ENCODE measurements at places on chromosomes 7 and 10.

DNA sequence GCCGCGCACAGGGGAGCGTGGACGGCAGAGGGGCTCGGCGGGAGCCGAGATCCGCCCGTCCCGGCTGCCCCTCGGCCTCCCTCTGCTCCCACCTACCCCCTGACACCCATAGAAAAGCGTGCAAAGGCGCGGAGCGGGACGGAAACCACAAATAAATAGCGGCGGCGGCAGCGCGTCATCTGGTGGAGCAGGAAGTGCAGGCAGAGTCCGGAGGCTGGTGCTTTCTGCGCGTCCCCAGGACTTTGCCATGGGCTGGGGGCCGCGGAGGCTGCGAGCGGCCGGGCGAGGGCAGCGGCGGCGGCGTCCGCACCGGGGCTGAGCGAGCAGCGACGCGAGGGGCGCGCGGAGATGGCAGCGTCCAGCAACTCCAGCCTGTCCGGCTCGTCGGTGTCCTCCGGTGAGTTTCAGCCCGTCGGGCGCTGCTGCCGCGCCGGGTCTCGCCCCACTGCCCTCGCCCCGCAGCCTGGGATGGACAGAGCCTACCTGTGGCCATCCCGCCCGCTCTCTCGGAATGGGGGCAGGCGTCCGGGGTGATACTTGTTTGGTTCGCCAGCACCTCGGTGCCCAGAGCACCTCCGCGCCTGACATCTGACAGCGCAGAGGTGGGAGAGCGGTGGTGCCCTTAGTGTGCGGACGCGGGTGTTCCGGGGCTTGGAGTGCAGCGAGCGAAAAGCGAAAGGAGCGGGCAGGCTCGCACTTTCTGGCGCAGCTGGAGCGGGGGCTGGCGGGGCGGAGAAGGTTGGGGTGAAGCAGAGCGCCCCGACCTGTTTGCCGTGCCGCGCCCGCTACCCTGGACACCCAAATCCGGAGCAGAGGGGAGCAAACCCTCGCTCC lies at the start of gene CHN2:
CHN2 (plus strand) TSS at position 182 of the 834 bp plus-strand sequence.
- peak; percentile 76 for DNase-seq

GRCh38 chr7:149009527-149009926 lies 18.8 kb downstream of the PDIA4 start:
- DNase-seq, result no peak

- DNase-seq, result peak; percentile 43
Observed at GRCh38 chr7:118352867-118353453, 128.5 kb downstream of the ANKRD7 start.

DNA sequence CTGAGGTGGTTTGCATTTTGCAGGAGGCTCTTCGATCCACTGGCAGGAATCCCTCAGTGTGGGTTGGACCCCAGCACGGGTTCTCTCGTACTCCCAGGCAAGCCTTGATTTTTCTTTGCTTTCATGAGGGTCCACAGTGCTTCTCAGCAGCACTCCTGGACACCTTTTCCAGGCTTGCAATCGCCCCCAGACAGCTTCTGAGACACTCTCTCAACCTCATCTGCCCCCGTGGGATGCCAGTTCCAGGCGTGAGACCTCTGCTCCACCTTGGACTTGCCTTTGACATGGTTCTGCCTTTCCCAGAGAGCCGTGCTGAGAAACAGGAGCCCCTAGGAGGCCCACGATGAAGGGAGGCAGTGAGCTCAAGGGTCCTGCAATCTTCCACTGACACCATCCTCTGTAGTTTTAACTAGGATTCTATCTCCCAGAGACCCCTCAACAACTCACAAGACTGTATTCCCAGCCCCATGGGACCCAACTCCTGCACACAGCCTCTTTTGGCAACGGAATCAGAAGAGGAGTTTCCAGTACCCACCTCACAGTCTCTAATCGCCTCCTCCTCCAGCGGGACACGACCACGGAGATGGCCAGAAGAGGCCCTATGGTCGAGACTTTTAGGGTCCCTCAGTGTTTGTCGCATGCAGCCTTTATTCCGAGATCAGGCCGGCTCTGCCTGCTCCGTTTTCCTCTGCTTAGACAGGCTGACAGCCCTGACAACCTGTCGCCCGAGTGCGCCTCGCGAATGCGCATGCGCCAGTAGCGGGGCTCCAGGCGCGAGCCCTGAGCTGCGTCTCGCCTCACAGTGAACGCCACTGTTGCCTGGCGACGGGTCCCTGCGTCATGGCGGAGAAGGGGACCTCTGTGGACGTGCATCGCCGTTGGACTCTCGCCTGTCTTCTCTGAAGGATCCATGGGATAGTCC lies 26.0 kb upstream of the ZNF273 start:
- peak; percentile 77 for DNase-seq

- DNase-seq, result no peak
Observed at GRCh38 chr10:97442277-97442676, 3.5 kb downstream of the EXOSC1 start.

DNA sequence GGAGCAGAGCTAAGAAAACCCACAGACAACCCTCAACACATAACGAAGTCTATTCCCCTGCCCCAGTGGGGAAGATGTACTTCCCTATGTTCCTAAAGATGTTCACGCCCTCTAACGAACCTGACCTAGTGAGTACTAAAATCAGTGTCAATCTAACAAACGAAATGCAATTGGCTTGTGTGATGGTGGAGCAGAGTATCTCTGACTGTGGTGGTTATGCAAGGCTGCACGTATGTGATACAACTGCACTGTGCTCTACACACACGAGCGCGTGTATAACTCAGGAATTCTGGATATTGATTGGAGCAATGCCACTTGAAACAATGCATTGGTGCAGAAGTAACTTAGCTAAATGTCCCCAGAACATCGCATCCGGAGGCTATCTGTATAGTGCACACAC lies 1.3 kb downstream of the ANKRD16 start:
- no peak for DNase-seq

- no peak for DNase-seq
Observed at GRCh38 chr7:3951316-3952055, 650.4 kb downstream of the SDK1 start.

DNA sequence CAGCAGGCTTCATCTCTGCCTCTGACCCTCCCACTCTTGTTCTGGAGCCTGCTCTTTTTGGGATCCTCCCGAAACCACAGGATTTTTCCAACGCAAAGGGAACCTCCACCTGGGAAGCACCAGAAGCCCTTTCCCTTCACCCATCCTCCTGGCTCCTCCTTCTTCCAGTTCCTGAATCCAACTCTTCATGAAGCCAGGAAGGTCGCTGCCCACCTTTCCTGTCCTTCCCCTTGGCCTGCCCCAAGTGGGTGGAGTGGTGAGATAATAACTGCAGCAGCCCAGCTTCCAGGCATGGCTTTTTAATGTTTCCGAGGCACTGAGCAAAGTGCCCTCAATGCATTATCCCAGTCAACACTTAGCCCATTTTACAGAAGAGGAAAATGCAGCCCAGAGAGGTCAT lies 70.8 kb upstream of the EEPD1 start:
- no peak for DNase-seq

GRCh38 chr10:104435822-104436221 lies 82.2 kb downstream of the CFAP58 start:
- no peak for DNase-seq

GRCh38 chr10:98340940-98341310 lies 72.9 kb upstream of the LOXL4 start:
- DNase-seq, result no peak

DNA sequence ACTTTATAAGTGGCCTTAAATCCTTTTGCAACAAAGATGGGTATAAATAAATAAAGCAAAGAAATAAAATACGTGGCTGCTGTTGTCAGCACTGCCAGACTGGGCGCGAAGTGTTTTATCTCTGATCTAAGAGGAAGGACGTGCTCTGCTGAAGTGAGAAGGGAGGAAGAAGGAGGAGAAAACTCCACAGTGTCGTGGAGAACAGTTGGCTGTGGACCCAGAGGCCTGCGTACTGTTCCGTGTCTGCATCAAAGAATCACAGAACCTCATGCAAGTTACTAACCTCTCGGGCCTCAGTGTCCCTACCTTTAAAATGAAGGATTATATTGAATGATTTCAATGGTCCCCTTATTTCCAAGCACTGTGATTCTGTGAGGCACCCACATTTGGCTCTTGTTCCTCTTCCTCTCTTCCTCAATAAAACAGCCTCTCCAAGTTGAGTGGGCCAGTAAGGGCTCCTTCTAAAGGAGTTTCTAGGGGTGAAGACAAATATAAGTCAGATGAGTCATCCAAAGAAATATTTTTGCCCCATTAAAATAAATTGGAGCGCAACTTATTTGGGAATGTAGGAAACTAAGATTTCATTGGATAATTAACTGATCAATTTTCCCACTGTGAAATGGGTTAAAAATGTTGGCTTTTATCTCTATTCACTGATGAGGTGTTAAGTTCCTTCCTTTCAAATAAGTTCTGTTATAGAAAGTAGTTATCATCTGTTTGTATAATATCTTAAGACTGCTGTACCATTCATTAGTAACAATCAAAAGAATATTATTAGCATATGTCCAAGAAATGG lies 126.9 kb upstream of the EFCAB10 start:
- DNase-seq, result no peak

DNA sequence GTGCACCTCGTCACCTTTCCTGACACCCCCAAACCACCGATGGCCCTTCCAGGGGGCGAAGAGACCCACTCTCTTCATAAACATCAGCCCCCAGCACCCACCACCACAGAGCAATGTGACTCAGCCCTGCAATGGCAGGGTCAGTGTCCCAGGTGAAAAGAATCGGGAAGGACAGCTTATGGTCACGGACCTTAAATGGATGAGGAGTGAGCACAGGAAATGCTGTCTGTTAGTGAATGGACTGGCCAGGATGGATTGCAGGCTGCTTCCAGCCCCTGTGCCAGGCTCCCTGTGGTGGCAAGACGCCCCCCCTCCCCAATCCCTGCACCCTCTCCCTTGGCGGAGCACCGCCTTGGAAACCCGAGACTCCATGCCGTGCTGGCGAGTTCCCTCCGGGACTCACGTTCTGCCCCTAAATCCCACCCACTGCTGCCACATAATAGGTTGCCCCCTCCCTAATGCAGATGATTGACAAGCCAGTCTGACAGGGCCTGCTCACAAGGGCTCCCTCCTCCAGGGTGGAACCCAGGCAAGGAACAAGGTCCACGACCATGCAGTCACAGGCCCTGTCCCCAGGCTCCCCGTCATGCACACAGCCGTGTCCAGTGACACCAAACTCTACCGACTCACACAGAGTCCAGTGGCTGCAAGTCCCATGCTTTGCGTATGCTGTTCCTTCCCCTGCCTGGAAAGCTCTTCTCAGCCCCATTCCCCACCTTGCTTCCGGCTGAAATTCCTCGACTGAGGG lies 7.3 kb downstream of the ASB13 start:
- no peak for DNase-seq

DNA sequence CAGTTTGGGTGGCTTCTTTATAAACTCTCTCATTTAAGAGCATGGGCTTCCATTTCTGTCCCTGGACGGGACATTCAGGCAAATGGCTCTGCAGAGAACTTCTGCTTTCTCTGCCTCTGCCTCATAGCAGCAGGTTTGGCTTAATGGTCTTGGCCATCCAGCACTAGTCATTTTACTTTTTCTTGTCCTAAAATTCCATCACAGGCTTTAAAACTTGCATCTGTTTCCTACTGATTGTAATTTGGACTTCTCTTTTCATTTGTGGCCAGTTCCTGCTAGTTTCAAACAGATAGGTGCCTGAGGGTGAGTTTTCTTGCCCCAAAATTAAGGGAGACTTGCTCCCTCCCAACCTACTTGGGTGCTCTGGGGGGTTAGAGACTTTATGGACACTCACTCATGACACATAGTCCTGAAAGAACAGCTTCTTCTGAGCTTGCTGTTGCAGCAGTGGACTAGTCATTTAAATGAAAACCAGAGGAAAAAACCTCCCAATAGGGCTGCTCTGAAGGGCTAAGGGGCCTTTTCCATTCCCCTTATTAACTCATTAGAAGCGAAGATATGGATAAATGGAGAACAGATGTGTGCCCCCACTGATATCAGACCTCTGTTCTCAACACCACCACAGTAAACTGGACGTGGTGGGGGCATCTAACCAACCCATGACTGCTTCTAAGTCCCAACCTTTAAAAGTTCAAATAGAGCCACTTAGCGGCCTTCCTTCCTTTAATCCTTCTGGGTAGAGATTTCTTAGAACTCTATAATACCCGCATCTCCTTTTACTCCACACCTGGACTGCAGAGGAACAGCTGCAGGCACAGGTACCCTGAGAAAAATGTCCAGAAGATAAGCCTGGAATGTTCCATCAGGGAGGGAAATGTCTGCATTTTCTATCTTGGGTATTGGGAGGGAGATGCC lies 38.8 kb downstream of the SVOPL start:
- DNase-seq, result no peak

- no peak for DNase-seq
Observed at GRCh38 chr7:6453734-6454133, 6.0 kb upstream of the DAGLB start.

GRCh38 chr7:90605055-90605454 lies 8.9 kb downstream of the CDK14 start:
- DNase-seq, result peak; percentile 90

DNA sequence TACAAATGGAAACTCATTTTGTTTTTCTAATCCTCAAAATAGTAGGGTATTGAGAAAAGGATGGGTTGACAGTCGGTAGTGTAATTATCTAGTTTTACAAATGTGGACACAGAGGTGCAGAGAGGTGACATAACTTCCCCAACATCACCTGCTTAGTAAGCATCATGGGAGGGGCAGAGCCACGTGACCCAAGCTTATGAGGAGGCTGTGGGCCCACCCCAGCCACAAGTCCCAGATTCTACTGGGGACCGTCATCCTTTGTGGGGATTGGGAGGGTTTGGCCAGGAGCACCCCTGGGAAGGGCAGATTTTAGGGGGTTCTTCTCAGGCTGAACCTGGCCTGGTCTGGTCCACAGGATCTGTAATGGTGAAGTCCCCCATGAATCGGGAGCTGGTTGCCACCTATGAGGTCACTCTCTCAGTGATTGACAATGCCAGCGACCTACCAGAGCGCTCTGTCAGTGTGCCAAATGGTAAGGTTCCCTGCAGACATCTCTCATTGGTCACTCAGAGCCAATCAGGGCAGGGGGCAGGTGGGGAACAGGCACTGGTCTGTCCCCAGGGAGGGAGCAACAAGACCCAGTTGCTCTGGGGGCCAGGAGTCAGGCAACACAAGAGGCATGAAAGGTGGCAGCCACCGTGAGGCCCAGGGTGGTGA lies 23.6 kb upstream of the VSIR start:
- no peak for DNase-seq

GRCh38 chr7:103076764-103077163 lies 1.8 kb downstream of the ARMC10 start:
- DNase-seq, result no peak
